ENCODE measurements at places on chromosomes 12 and 14. TPM values are rescaled to one million over a fixed set of nuclear protein-coding genes. Genes with fewer than 3 reads are reported as not detected.

The ANO4 gene
- total RNA-seq = 0.42 TPM

The ESRRB gene
- total RNA-seq = 0.52 TPM

The KCNA1 gene
- 0.06 TPM for total RNA-seq

The KRT79 gene
- not detected for total RNA-seq
